ENCODE measurements at places on chromosomes 16 and 17. TPM values are rescaled to one million over a fixed set of nuclear protein-coding genes. Genes with fewer than 3 reads are reported as not detected.

- peak; percentile 77 for DNase-seq
Observed at GRCh38 chr16:24010440-24011089, 174.8 kb downstream of the PRKCB start.

DNA sequence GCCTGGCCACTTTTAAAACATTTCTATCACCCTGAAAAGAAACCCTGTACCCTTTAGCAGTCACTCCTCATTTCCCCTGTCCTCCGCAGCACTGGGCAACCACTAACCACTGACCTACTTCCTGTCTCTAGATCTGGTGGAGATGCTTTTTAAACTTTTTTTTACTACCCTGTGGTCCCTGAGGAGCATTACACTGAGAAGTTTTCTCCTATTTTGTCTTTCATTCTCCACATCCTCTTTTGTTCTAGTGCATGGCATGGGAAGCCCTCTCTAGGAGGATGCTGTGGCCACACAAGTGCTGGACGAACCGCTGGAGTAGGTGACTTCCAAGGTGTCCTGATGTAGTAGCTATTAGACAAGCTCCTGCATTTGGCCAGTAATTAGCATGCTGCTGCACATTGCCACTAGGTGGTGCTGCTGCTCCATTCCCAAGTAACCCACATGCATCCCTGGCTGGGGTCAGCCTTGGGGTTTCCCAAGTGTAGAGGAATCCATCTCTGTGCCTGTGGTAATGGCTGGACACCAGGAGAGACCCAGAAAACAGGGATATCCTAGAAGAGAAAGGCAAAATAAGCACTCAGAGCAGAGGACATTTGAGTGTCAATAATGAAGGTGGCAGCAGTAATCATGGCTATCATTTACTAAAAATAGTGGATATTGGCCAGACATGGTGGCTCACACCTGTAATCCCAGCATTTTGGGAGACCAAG is 143.8 kb upstream of the CRHR1 start:
- peak; percentile 76 for DNase-seq

COL1A1 gene
- polyA plus RNA-seq, result 397 TPM

DNA sequence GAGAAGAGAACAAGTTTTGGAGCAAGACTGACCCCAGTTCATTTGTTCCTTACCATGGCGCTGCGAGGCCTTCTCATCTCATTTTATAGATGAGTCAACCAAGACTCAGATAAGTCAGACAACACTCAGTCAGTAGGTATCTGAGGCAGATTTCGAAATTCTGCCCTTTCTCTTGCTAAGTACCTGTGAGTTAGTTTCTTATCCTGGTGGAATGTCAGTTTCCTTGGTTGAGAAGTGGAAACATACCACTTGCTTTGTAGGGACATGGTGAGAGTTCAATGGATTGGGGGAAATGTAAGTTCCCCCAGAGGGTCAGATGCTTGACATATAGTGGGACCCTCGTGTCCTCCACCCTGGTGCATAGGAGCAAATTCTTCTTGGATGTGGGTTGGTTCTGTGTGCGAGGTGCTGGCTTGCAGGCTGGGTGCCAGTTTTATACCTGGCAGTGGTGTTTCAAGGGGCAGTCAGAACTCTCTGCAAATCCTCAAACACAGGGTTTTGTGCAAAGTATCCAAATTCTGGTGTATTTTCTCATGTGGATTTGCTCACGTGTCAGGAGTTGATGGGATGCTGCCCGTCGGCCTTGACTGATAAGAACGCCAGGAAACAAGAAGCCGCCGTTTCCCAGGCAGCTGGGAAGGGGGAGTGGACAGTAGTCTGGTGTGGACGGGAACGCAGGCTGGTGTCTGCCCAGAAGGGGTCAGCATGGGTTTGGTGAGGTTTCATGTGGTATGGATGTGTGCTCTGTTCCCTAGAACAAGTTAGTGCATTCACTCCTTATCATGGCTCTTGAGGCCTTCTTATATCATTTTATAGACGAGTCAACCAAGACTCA is 61.1 kb upstream of the CIBAR2 start:
- DNase-seq, result no peak

GRCh38 chr17:13395862-13396261 is 205.9 kb downstream of the HS3ST3A1 start:
- DNase-seq, result no peak

FSCN2 gene
- polyA plus RNA-seq, result 1.7 TPM

All from left kidney (tissue), 8 donors.